Pancreas (tissue), 10 donors: ENCODE measurements at places on chromosomes 5 and 9. TPM values are rescaled to one million over a fixed set of nuclear protein-coding genes. Genes with fewer than 3 reads are reported as not detected.

Gene DIPK1B
- polyA plus RNA-seq = 13.2 TPM

GRCh38 chr9:98795295-98795955 is 930 bp downstream of the ANKS6 start:
- DNase-seq = no peak

Gene NUTM2F
- polyA plus RNA-seq = 0.11 TPM

DNA sequence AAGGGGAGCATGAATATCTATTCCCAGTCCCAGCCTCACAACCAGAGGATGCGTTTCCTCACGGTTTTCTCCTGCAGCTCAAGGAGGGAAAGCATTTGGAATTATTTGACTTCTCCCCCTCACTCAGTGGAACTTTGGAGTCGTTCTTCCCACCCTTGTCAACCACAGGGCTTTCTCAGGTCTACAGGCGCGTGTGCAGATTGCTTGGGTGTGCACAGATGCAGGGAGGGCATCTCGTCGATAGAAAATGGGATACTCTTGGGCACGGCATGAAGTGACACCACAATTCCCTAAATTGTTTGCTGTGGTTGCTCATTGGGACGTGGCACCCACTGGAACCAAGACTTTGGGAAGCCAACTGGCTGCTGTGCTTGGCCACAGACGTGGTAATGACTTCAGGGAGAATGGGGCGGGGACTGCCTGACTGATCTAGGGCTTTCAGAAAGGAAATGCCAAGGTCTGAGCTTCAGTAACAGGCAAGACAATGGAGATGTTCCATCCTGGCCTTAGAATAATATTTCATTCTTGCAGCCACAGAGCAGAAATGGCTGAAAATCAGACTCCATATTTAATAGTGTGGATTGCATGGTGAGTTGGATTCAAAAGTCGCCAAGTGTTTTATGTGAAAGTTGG is 12.2 kb upstream of the OBP2B start:
- no peak for DNase-seq

Gene SLC23A1
- polyA plus RNA-seq = 1.7 TPM

DNA sequence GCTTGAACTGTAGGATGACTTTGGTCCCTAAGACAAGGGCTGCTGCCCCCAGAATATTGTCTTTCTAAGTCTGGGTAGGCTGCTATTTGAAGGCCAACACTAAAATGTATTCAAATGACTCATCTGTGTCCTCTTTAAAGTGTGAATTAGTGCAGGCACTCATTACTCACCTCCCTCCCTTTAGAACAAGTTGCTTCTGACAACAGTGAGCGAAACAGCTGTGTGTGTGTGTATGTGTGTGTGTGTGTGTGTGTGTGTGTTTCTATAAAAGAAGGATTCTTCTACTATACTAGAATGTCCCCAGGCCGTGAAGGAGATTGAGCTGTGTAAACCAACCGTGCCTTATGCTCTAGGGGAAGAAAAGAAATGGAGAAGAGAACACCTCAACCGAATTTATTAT is 1337.2 kb downstream of the PTPRD start:
- DNase-seq = no peak

DNA sequence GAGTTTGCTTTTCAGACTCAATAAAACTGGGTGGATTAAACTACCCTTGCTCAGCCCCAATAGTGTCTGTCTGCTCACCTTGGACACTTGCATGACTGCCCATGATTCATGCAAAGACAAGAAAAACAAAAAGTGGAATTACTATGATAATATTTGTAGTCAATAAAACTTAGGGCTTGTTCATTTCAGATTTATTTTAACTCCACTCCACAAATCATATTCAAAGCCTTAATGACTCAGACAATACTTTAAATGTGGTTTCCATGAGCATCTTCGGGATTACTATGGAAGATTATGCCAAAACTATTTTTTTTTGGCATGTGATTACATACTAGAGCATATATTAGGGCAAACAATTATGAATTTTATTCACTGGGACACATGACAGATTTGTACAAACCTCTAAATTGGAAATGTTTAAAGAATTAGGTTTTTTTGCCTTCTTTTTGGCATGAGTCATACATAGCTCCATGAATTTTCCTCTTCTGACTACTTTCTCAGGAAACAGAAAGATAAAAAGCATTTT is 468.9 kb downstream of the ACTL7B start:
- no peak for DNase-seq

DNA sequence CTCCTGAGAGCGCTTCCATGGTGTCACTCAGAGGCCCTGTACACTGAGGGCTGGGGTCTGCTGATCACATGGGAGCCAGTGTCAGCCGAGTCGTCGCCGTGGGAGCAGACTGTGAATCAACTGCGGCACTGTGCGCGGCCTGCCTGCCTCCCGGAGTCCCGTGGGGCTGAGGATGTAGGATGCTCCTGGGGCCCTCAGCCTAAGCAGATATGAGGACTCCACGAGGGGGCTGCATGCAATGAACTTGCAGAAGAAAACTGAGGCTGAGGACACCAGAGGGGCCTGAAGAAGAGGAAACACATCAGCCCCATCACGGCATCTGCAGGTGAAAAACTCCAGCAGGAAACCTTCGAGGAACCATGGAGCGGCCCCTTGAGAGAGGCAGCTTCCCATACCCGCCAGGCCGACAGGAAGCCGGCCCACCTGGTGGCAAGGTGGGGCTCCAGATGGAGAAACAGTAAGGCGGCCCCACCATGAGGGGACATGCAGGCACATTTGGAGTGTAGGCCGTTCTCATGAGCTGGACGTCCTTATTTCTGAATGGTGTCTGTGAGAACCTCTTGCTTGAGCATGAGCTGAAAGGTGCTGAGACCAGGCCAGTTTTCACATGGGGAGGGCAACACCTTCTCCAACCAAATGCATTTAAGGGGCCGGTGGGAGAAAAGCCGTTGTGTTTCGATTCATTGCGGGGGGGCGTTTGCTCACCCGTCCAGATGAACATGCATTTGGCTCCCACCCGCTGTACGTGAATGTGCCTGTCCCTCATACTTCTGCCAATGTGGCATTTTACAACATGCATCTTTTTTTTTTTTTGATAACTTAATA is 35.2 kb upstream of the ADAMTS2 start:
- DNase-seq = no peak

Gene GRXCR2
- polyA plus RNA-seq = not detected

GRCh38 chr5:54844905-54845566 is 140.4 kb downstream of the ESM1 start:
- no peak for DNase-seq

- no peak for DNase-seq
Observed at GRCh38 chr9:85746309-85746708, 4.6 kb upstream of the AGTPBP1 start.
